Stimulated activated CD4-positive, alpha-beta T cell treated with anti-CD3 and anti-CD28 coated beads, Interleukin-15, amount 100 ng/mL, for 48 hours (primary cell): ENCODE measurements at places on chromosomes 2 and 18.
A peak's percentile ranks its signal among the peaks of the same experiment; 100 is the strongest.

- no peak for DNase-seq
These were observed 109.8 kb upstream of the SIX2 start for GRCh38 chr2:45119038-45119437.

GRCh38 chr18:7561909-7562460 is 5.1 kb upstream of the PTPRM start:
- DNase-seq: no peak

DNA sequence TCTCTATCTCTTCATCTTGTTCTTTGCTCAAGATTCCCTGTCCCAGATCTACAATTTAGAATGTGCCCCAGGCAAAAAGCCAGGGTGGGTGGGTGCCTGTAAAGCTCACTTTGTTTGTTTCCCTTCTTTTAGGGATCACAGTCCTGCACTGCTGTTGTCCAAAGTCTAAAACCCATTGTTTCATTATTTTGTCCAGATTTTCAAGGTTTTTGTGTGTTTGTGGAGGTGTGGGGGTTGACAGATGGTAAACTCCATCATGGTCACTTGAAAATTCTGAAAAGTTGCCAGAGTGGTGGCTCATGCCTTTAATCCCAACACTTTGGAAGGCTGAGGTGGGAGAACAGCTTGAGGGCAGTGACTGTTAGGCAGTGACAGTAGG is 41.5 kb downstream of the YES1 start:
- no peak for DNase-seq

DNA sequence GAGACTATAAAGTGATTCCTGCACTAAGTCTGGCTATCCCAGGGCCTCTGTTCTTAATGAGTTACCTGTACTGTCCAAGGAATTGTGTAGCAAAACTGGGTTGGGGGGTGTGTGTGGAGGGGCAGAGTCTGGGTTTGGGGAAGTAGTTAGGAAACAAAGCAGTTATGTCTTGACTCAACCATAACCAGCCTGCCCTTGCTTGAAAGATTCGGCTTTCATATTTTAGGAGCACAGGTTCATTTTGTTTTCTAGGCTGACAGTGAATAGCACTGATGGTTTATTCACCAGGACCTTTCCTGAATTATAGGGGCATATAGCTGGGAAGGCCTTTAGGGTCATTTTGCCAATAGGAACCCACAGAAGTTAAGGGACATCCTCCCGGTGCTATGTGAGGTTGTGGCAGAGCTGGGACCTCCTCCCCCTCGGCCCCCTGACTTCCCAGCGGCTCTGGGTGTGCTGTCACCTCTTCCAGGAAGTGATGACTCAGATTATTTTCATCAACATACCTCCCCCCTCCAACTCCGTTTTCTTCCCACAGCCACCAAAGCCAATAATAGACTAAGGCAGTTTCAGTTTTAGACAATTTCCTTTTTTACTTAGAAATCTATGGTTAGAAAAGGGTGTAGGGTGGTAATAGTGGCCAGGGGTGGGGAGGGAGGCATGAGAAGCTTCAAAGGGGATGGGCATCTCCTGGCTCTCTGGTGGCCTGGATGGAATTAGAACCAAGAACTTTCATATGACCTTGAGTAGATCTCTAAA is 44.8 kb downstream of the SETBP1 start:
- peak; percentile 63 for DNase-seq
